ENCODE measurements at places on chromosomes 3 and 15.

- no peak for DNase-seq
Measured at GRCh38 chr3:59817511-59817910, 767.7 kb upstream of the CFAP20DC start.

GRCh38 chr3:107065094-107065861, 312.0 kb upstream of the CCDC54 start:
- peak; percentile 6 for DNase-seq

- no peak for DNase-seq
Measured at GRCh38 chr3:173743516-173743915, 346.0 kb downstream of the NLGN1 start.

DNA sequence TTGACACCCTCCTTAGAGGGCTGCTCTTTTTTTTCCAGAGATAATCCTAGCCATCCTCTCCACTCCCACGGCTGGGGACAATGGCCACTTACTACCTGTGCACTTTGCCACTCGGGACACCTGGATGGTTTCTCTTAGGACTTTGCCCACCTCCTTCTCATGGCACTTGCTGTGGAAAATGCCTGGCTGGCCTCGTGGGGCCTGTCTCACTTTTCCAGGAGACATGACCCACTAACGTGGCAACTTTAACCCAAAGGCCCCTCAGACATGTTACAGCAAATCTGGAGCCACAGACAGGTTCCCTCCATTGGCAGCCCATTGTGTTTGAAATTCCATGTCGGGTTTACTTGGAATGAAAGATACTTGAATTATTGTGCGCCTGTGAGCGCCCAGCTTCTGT, 29.4 kb upstream of the ESYT3 start:
- no peak for DNase-seq

- no peak for DNase-seq
Measured at GRCh38 chr3:183539811-183540210, 15.7 kb downstream of the KLHL6 start.

GRCh38 chr15:51108933-51109550, 14.3 kb upstream of the TNFAIP8L3 start:
- DNase-seq: no peak

DNA sequence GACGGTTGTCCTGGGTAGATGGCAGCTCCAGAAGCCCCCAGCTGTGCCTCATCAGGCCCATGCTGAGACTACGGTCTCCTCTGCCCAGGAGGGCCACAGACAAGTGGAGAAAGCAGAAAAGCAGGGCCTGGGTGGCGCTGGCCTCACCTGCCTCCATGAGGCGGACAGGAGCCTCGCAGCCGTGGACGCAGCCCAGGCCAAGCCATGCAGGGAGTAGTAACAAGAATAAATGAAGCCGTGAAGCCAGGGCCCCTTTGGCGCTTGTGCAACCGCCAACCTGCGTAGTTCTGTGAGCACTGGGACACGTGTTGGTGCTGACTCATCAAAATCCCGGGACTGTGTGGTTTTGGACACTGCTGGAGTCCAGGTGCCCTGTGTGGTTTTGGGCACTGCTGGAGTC, 12.3 kb upstream of the MUC4 start:
- DNase-seq: no peak

GRCh38 chr3:59107856-59108815, 58.3 kb upstream of the CFAP20DC start:
- DNase-seq: no peak

DNA sequence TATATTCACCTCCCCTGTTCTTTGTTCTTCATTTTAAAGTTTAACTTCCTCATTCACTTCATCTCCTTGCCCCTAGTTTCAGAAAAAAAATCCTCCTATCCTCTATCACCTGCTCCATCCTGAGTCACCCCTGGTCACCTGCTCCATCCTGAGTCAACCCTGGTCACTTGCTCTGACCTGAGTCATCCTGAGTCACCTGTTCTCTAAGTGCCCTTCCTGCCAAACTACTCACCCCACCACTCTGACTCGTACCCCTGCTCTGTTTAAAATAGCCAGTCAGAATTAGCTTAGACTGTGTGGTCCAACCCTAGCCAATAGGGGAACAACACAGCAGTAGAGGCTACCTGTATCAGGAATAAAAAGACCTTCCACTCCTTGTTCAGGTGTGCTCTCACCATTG, 716.9 kb downstream of the ZBBX start:
- no peak for DNase-seq

- no peak for DNase-seq
Measured at GRCh38 chr3:30764891-30765290, 129.6 kb downstream of the GADL1 start.

DNA sequence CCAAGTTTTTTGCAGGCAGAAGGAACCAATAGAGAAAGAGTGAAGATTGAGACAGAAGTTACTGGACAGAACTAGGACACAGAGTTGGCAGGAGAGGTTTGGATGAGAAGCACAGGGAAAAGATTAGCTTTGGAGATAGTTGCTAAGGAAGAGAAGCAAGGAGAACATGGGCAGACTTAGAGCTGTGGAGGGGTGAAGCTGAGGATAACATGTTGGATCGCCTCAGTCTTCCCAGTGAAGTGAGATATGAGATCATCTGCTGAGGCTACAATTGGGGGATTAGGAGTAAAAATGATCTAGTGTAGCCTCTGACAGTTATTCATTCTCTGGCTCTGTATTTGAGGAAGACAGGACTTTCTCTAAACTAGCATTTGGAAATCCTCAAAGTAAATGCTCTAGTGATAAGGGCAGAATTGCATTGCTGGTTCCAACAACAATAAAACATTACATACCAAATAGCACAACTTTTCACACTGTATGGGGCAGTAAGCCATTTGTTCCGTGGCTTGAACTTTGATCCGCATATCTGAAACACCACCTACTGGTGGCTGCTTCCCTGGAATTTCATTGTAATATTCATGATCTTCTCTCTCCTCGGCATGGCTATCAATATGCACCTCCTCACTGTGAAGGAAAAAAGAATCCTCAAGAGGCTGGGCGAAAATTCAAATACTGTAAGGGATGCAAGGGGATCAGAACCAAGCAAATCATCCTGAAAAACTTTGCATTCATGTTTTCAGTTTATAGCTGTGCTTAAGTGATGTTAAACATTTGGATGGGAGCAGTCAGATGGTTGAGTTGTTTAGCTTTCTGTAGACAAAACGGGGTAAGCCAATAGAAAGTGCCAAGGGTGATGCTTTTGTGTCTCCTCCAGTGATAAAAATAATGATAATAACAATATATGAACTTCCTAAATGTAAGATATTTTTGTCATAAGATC, 22.2 kb upstream of the EID1 start:
- no peak for DNase-seq

- no peak for DNase-seq
Measured at GRCh38 chr3:72079369-72079872, 294.5 kb upstream of the PROK2 start.

GRCh38 chr3:171451915-171452314, 8.3 kb downstream of the TNIK start:
- DNase-seq: no peak

- DNase-seq: no peak
Measured at GRCh38 chr15:73866881-73867410, 6.4 kb upstream of the TBC1D21 start.

DNA sequence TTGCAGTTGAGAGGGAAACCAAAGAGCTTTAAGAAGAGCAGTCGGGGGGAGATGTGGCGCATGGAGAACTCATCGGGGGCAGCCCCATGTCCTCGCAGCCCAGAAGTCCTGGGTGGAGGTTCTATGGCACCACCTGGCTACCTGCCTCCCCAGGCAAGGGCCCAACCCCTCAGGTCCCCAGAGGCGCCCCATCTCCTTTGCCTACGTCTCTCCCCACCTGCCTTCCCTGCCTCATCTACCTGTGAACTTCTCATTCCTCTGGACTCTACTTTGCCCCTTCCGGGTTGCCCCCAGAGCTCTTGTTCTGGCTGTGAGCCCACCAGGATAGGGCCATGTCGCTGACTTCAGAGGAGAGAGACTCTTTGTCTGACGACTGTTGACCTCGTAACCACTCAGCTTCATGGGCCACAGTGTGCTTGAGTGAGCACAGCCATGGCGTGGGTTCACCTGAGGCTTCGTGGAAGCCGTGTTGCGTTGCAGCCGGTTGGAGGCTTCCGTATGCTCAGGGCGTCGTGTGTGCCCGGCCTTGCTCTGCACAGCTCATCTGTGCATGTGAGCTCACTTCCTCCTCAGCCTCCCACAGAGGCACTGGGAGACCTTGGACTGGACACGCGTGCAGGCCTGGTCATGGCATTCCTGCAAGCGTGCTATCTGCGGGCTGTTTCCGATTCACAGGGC, 13.4 kb downstream of the APBA2 start:
- no peak for DNase-seq

DNA sequence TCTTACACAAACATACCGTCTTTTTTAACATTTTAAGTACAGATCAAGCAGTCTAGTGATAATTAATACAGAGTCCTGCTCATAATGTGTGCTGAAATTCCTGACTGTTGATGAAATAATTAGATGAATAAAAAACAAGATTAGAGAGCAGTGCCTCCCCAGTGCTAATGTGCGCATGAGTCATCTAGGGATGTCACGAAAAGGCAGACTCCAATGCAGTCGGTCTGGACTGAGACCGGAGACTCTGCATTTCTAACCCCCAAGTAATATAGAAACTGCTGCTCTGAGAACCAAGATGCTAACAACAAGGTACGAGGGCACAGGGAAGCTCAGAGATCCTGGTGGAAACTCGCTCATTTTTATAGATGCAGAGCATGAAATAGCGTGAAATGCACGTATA, 61.4 kb downstream of the COL8A1 start:
- DNase-seq: no peak

DNA sequence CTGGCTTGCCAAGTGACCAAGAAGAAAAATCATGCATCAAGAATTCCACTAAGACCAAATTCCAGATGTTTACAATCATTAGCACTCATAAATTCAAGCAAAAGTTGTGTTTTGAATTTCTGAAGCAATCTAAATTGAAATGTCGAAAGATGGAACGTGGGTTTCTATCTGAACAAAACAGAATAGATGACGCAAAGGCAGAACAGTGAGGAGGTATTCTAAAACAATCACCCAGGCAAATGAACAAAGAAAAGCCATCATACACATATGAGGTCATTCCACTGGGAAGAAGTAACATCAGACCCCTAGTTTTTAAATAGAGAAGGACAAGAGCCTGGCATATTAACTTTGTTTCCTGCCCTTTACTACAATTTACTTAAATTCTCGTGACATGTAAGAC, 58.0 kb downstream of the MCF2L2 start:
- no peak for DNase-seq

- no peak for DNase-seq
Measured at GRCh38 chr3:84136425-84136824, 822.4 kb upstream of the CADM2 start.

GRCh38 chr3:87924485-87924884, 134.3 kb downstream of the CGGBP1 start:
- DNase-seq: no peak

DNA sequence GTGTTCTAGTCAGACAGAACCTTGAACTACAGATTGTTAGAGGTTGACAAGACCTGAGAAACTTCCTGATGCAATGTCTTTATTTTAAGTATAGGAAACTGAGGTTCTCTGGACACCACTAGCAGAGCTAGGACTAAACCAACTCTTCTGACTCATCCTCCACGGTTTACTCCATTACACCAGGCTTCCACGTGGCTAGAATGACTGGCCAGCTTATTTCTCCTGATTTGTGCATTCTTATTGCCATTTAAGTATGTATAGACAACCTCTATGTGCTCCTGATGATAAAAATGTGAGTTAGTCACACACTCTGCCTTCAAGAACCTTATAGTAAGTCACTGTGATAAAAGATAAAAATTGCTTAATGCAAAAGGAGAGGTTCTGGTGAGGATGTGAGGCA, 182.7 kb downstream of the MEX3B start:
- DNase-seq: no peak

DNA sequence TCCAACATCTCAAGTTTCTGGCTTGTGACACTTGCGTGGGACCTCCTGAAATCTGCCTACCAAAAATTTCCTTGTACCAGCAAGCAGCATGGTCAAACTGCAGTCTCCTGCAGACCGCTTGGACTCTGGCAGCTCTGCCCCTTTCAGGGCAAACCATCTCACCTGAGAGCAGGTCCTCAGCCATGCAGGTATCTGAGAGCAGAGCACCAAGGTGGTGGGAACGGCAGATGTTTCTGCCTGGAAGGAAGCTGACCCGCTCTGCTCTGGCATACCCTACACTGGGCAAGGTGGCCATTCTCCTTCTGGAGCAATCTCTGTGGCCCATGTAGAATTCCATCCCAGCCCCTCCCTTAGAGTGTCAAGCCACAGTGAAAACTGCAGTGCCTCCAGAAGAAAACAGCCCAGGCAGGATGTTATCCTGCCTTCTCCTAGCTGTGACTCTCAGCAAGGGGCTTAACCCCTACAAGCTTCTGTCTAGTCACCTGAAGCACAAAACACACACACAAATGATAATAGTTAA, 21.6 kb downstream of the MESD start:
- DNase-seq: no peak

DNA sequence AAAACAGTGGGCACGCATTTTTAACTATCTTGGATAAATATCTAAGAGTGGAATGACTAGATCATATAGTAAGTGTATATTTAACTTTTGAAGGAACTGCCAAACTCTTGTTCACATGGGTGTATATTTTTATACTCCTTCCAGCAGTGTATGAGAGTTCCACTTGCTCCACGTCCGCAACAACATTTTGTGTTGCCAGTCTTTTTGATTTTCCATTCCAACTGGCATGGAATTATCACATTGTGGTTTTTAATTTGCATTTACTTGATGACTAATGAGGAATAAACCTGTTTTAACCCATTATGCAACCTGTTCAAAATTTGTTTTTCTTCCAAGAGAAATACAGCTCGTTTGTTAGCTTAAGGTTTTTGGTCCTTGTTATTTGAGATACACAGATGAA, 51.6 kb downstream of the ZNF621 start:
- no peak for DNase-seq

- peak; percentile 34 for DNase-seq
Measured at GRCh38 chr15:38068626-38069391, 134.4 kb downstream of the TMCO5A start.

DNA sequence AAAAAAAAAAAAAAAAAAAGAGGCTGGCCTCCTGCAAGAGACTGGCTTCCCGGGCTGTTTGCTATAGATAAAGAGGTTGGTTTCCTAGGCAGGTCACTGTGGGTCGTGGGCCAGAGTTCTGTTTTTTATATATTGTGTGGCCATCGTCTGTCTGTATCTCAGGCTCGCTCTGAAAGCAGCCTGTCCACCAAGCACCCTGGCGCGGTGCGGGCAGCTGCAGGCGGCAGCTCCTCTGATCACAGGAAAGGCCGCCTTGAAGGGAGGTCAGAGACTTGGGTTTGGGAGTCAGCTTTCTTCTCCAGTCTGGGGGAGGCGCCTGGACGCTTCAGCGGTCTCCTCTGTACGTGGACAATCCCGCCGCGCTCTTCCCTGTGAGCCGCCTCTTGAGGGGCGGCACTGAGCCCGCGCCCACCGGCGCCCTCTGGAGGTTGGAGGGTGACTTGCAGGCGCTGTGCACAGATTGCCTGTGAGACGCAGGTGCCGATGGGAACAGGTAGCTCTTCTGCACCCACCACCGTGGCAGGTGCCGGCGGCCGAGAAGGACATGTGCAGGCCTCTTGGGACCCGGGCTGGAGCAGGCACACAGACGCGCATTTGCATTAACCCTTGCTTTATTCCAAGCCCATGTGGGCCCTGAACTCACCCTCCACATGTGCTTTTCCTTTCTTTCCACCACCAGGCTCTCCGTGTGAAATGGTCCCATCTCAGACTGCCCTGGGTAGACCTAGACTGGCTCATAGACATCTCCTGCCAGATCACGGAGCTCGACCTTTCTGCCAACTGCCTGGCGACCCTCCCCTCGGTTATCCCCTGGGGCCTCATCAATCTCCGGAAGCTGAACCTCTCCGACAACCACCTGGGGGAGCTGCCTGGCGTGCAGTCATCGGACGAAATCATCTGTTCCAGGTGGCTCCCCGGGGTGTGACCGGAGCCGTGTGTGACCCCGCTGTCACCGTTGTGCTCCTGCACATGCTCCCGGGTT, 89.3 kb downstream of the LRRK1 start:
- peak; percentile 93 for DNase-seq

All from stimulated activated naive CD8-positive, alpha-beta T cell treated with anti-CD3 and anti-CD28 coated beads, Interleukin-15, Interleukin-2, amounts not matched to agents 100 U/mL and 50 U/mL, for 24 hours (primary cell).